ENCODE measurements at places on chromosomes 12 and 14.
A peak's percentile ranks its signal among the peaks of the same experiment; 100 is the strongest.

DNA sequence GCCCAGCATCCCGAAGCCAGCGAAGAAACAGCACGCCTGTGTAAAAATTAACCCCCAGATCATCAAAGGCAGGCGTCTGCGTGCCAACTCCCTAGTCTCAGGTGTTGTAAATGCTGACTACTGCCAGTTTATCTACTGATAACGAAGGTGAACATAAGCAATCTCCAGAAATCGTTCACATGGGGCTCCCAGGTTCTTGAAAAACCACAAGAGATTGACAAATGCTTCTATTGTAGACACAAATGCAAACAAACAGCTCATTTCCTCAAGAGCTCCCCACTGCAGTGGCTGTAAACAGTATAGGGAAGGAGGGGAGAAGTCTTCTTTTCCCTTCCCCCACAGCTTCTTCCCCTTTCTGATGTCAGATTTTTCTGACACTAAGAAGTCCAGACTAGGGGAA lies 5.3 kb upstream of the PLEKHG3 start:
- DNase-seq, result no peak

DNA sequence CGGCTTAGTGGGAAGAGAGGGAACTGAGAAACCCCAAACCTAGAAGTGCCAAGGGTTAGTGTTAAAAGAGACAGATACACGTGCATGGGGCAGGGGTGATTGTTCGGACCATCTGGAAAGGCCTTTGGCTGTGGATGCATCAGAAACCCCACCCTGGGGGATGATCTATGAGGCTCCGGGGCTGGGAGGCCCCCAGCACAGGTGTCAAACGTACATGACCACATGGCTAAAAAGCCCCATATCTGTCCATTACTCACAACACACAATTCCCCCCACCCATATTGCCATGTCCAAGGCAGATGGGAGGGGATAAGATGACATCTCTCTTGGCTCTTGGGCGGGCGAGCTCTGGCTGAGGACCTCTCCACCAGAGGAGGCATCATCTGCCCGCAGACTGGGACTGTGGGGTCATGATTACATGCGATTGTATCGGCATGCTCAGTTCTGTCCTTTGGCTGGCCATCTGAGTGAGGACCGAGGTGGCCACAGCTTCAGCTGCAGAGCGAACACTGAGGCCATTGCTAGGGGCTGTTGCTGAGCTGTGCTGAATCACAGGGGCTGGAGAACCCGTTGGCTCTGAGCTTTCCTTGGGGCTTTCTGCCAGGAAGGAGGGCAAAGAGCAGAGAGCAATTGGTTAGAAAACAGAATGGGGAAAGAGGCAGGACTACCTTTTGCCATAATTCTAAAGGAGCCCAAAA lies 9.6 kb upstream of the NPFF start:
- no peak for DNase-seq

GRCh38 chr14:41806366-41806975 lies 199.8 kb downstream of the LRFN5 start:
- no peak for DNase-seq

DNA sequence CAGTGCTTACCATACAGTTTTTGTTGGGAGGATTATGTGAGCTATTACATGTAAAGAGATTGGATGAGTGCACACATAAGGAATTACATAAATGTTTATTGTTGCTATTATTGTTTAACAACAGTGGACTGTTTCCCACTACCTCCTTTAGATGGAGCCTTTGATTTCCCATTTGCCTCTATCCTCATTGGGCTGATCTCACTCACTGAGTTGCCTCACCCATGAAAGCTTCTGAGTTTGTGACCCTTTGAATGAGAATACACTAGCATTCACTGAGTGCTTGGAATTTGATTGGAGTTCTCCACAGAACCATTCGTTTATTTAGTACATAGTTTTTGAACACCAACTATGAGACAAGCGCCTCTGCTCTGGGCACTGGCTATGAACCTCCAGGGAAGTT lies 121.0 kb downstream of the HELB start:
- no peak for DNase-seq

- no peak for DNase-seq
Observed at GRCh38 chr14:51484485-51484884, 167.2 kb upstream of the FRMD6 start.

- no peak for DNase-seq
Observed at GRCh38 chr14:31449971-31450610, 7.2 kb downstream of the DTD2 start.

- DNase-seq, result no peak
Observed at GRCh38 chr14:91614187-91614586, 104.1 kb upstream of the PPP4R3A start.

- no peak for DNase-seq
Observed at GRCh38 chr12:111753144-111753881, 13.4 kb upstream of the ALDH2 start.

GRCh38 chr12:16618256-16618655 lies 12.3 kb upstream of the LMO3 start:
- DNase-seq, result no peak

- DNase-seq, result no peak
Observed at GRCh38 chr12:82108615-82109014, 249.6 kb downstream of the CCDC59 start.

- DNase-seq, result no peak
Observed at GRCh38 chr12:7354529-7354928, 50.7 kb downstream of the ACSM4 start.

GRCh38 chr12:119593578-119594398 lies at the start of gene TMEM233:
TMEM233 (plus strand) TSS chr12:119593774; CDS start chr12:119593849, 75 bp downstream.
- no peak for DNase-seq

DNA sequence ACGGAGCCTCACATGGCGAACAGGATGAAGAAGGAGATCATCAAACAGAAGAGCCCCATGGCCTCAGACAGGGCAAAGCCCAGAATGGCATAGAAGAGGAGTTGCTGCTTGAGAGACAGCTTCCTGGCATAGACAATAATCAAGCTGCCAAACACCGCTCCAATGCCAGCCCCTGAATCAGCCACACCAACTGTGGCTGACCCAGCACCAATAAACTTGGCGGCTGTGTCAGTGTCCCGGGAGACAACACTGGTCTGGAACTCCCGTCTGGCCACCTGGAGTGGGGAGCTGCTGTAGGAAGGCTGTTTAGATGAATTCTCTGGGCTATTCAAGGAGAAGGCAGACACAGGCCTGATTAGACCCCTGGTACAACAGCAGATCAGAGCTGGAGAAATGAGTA lies 100.1 kb downstream of the HEATR5A start:
- DNase-seq, result no peak

DNA sequence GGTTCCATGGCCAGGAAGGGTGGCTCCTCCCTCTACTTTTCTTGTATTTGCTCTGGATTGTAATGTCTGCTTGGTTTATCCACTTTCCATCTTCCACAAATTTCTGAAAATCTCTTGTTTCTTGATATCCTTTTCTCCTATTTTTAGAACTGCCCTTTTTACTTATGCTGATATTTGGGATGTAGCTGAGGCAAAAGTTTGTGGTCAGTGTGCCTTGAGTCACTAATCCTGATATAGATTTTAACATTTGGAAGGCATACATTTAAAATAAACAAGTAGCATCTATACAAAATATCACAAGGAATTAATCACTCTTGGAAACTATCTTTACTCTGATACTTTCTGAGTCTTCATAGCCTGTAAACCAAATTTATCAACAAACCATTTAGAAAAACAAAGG lies 11.0 kb downstream of the GRIP1 start:
- no peak for DNase-seq

DNA sequence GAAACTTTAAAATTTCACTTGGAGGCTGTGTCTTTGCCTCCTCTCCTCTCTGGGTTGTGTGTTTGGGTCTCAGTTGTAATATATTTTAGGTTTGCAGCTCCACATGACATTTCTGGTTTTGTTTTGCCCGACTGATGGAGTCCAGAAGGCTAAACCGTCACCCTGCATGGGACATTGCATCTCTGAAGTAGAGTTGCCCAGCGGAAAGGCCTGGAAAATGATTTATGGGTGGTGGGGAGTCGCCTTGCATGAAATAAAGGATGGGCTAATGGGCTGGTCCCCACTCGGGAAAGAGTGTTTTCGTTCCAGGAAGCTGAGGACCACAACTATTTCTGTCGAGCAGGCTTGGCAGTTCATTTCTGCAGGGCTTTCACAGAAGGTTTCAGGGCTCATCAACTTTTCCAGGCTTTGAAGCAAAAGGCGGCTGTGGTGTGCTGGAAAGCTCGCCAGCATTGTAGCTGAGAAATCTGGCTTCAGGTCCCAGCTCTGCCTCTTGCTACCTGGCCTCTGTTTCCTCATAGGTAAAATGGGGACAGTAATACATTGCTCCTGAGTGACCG lies 74.8 kb upstream of the GSC start:
- no peak for DNase-seq

GRCh38 chr12:26113181-26113654 lies 11.6 kb downstream of the BHLHE41 start:
- no peak for DNase-seq

DNA sequence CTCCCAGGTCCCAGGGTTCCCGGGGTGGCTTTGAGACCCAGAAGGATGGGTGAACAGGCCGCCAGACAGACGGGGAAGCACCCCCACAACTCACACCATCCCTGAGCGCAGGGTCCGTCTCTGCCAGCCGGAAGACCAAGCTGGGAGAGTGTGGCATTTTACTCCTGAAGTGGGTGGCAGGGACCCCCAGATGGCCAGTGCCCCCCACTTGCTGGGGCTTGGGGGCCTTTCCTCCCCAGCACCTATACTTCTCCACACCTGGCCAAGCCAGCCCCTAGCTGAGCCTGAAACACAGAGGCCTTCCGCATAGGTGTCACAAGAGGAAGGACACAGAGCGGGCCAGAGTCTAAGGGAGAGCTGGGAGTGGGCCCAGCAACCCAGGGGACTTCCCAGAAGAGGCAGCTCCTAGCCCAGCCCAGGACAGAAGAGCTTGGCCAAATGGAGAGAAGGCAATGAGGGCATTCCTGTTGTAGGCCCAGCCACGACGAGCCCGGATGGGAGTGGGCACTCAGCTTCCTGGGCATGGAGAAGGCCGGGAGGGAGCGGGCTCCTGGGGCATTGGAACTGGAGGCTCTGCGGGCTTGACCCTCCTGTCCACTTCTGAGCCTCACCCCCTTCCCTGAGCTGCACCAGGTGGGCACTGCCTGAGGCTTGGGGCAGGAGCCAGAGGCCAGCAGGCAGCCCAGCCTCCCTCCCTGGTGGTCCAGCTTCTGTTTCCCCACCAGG lies 3.3 kb downstream of the AHNAK2 start:
- no peak for DNase-seq

GRCh38 chr12:25655702-25656101 lies 102.6 kb upstream of the LMNTD1 start:
- DNase-seq, result no peak

- DNase-seq, result no peak
Observed at GRCh38 chr12:110134691-110135411, 10.7 kb downstream of the IFT81 start.

- DNase-seq, result no peak
Observed at GRCh38 chr14:104993808-104994591, 8.4 kb downstream of the CLBA1 start.

DNA sequence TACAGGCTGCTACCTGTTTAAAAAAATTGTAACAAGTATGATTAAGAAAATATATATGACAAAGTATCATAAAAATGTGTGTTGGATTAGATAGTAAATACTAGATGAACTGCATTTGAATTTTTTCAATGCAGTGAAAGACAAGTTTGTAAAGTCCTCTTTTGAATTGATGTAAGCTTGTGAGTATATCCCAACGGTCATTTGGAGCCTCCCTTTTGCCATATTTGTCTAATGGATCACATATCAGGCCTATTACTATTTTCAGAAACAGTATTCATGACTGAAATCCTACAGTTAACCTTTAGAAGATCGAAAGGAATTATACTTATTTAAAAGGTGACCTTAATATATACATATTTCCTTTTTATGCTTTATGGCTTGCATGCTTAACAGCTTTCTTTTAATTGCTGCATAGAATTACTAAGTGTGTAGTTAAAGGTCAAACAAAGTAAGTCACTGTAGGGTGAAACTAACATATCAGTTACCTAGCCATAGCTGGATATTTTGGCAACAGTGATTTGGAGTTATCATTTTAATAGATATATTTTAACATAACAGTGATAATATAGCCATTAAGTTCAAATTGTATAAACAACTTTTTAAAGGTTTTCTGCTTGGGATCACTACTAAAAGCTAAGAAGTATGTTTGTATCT lies 53.6 kb downstream of the USP15 start:
- no peak for DNase-seq

DNA sequence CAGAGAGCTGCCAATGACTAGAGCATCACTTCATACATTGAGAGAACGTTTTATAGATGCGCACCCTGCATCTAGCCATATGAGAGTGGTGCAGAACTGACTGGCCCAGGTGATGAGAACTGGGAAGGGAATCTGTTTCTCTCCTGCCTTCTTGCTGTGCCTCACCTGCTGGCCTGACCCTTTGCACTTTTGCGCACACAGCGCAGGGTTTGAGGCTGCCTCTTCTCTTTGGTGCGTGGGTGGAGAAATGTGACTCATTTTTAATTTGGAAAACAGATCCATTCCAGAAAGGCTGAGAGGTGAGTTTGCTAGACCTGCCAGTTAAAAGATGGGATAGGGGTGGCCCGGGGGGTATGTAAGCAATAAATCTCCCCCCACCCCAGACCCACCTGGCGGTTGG lies 453 bp upstream of the ESRRB start:
- DNase-seq, result no peak

DNA sequence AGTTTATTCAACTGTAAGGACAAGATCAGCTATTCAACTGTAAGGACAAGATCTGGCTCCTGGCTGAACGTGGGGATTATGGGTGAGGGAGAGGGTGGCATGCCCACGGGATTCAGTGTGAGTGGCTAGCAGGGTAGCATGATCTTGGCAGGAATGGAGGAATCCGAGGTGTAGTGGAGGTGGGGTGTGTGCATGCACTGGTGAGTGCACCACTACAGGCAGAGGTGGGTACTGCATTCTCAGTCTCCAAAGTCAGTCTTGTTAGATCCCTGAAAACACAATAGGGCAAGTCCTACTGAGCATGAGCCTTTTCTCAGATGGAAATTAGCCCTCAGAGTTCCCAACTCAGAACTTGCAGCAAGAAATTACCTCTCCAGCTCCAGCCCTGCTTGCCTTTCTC lies 32.2 kb upstream of the DCD start:
- DNase-seq, result peak; percentile 5

GRCh38 chr12:12097891-12098690 lies 27.4 kb downstream of the BCL2L14 start:
- no peak for DNase-seq

DNA sequence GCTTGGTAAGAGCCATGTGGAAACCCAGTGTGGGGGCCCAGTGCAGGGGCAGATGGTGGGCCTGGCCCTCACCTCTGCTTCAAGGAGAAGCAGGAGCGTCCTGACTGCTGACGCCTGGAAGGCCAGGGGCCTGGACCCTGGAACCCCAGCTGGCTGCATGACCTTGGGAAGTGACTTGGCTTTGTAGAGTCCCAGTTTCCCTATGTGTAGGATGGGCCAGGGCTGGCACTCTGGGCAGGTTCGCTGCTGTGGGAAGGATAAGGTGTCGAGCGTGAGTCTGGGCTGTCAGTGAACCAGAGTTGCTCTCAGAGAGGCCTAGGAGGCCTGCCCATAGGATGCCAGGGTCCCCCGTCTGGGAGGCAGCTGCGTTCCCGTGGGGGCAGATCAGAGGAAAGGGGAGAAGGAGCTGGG lies 43.2 kb downstream of the TRAFD1 start:
- DNase-seq, result no peak

- DNase-seq, result no peak
Observed at GRCh38 chr12:79006306-79006705, 141.7 kb downstream of the SYT1 start.

- DNase-seq, result no peak
Observed at GRCh38 chr14:75283162-75283832, 4.7 kb downstream of the FOS start.

Measured in stimulated activated CD4-positive, alpha-beta T cell treated with anti-CD3 and anti-CD28 coated beads, TNF-alpha, amount 100 ng/mL, for 1 hour (primary cell).